Neural crest cell (in vitro differentiated cells): ENCODE measurements at places on chromosomes 2 and 18. TPM values are rescaled to one million over a fixed set of nuclear protein-coding genes. Genes with fewer than 3 reads are reported as not detected.

DNA sequence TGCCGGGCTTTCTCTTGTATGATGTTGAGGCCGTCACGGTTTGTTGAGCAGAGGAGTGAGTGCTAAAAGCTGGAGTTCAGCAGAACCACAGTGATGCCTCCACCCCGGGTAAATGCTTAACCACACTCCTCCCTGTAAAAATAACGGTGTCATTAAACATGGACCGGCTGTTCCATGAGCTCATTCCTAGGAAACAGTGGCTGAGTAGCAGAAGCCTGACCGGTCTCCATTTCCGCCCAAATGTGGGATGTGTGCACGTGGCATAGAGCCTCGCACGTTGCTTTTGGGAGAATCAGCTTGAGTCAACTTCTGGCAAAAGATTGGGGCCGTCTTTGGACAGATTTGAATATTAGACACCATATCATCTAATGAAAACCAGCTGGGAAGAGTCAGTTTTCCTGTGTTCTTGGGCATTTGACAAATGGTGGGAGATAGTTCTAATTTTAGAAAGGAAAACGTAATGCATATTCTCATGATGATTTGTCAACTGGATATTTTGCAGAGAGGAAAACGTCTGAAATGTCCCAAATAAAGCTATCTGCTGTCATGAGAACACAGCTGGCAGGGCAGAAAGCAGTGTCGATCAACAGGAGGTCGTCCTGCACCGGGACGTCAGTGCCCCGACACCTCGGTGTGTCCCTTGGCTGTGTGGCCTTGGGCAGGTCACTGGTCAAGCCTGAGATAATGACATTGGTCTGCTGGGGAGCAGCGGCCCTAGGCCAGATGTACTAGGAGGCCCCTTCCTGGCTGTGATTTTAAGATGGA, 42.4 kb downstream of the LRRFIP1 start:
- no peak for DNase-seq

DNA sequence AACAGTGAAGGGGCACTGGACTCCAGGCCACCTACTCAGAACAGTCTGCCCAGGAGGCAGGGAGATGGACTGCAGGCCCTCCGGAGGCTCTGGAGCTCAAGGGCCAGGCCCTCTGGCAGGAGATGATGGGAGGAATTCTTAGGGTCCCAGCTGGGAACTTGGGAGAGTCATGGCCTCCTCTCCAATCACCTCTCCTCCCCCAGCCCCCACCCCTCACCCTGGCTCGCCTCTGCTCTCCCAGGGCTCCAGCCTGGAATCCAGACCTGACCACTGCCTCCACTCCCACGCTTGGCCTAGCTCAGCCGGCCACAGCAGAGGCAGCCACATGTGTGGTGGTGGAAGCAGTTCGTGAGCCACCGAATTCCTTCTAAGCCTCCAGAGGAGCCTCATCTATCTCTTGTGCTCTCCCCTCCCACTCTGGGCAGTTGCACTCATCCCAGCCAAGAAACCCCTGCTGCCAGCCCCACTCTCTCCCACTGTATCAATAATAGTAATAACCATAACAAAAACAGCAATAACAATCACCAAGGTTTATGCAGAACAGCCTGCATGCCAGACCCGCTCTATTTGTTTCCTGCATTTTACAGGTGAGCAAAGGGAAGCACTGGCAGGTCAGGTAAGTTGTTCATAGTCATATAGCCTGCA, 67.4 kb downstream of the TNS1 start:
- no peak for DNase-seq

DNA sequence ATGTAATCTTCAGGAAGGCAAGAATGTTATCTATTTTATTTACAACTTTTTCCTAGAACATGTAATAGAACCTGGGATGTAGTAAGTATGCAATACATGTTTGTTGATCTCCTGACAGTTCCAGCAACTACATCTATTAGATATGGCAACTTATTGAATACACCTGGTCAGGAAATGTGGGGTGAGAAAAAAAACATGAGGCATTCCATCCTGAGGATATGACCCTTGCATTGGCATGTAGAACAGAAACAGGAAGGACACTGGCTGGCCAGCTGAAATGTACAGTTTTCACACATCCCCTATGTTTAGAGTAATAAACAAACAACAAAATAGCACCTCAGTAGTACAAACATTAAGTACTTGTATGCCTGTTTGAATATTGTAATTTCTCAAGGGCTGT, 272.6 kb upstream of the NT5C1B start:
- no peak for DNase-seq

GRCh38 chr18:42654556-42654955, 460.9 kb downstream of the RIT2 start:
- no peak for DNase-seq

- DNase-seq, result no peak
Measured at GRCh38 chr2:214514704-214515103, 103.8 kb downstream of the VWC2L start.

DNA sequence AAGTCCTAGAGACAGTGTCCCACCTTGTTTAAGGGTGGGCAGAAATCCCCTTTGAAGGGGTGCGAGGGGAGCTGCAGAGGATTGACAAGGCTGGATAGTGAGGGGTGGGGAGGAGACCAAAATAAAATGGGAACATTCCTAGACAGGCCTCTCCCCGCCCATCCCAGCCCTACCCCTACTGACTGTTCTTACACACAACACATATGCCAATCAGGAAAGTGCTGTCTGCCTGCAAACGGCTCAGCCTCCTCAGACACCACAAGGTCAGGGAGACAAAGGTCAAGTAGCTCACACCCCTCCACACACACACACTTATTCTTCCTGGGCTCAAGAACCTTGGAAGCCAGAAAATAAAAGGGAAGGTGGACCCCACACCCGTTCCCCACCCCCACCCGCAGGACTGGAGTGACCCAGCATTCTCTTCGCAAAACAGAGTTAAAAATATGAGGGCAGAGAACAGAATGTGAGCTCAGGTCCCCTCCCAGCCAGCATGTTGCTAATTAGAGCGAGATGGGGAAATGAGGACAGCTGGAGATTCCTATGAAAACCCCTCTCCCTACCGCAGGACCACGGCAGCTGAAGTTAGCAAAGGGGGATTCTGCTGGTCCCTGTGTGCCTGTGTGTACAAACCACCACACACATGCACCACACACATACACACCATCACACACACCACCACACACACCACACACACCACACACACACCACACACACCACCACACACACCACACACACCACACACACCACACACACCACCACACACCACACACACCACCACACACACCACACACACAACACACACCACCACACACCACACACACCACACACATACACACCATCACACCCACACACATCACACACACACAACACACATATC, 197.8 kb downstream of the TNS1 start:
- no peak for DNase-seq

- no peak for DNase-seq
Measured at GRCh38 chr2:220451438-220451837, 824.0 kb downstream of the SLC4A3 start.

- no peak for DNase-seq
Measured at GRCh38 chr2:117851969-117852368, 37.5 kb downstream of the DDX18 start.

The PDCD1 gene
- total RNA-seq, result not detected in 2 replicates

The FRZB gene
- 32.9 and 33.4 TPM in 2 replicates for total RNA-seq

The MOGAT1 gene
- total RNA-seq, result 0.30 TPM in 1 of 2 replicates, not detected in the other

The C2orf66 gene
- 0.23 TPM in 1 of 2 replicates, not detected in the other for total RNA-seq

The EVA1A gene
- 3.6 and 3.8 TPM in 2 replicates for total RNA-seq

The KCNG2 gene
- total RNA-seq, result not detected in 2 replicates
